ENCODE measurements at places on chromosomes 7 and 10. TPM values are rescaled to one million over a fixed set of nuclear protein-coding genes. Genes with fewer than 3 reads are reported as not detected.

DNA sequence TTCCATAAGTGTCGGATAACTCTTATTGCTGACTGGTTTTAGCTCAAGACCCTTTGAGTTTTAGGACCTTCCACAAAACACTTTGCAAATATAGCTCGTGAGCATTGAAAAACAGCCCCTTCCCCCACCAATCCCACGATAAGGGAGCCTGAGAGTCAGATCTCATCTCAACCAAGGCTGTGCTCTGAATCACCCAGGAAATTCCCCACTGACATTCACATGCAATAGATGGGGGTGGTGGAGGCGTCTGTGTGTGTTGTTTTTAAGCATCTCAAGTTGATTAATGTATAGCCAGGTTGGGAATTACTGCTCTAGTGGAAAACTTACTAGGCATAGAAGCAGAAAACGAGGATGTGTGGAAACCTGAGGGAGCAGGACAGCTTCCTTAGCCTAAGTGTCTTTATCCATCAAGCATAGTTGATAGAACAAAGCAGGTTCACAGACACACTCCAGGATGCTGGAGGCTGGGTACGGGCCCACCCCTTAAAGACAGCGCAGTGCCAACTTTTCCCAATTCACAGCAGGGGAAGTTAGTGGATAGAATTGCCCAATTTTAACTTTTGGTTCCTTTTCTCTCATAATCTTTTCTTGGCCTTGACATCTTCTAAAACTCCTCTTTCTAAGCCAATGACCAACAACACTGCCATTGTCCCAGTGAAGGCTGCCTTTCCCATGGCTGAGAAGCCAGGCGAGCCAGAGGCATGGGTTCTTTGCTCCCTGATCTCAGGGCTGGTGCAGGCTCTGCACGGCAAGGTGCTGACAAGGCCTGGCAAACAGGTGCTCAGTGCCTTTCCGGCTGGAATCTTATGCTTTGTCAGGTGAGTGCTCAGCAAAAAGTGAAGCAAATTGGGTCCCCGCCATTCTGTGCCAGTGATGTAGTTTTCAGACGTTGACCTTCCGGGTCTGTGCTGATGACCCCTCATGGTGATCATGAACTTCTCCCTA, 98.5 kb upstream of the INSIG1 start:
- DNase-seq: no peak

TLL2 gene
- 0.11 TPM for total RNA-seq

GRCh38 chr10:70132098-70133029, at the start of gene AIFM2:
Gene AIFM2, minus strand, starts transcription at chr10:70132825. Its CDS starts 8,741 bp downstream, at chr10:70124084.
- DNase-seq: peak; percentile 57

GRCh38 chr10:6912929-6913328, 332.9 kb upstream of the PRKCQ start:
- no peak for DNase-seq

GIMAP2 gene
- total RNA-seq: 12.6 TPM

GRCh38 chr7:73382934-73383503, 50.6 kb upstream of the FZD9 start:
- no peak for DNase-seq

ERV3-1 gene
- 2.1 TPM for total RNA-seq

GRCh38 chr7:99597762-99598501, at the start of gene TMEM225B:
Gene TMEM225B, plus strand, starts transcription at chr7:99598267. Its CDS starts 6,122 bp downstream, at chr7:99604389.
- DNase-seq: no peak
